Stimulated activated CD4-positive, alpha-beta T cell treated with anti-CD3 and anti-CD28 coated beads, Interleukin-12 subunit alpha, Interleukin-12 subunit beta, amount 100 ng/mL, for 48 hours (primary cell): ENCODE measurements at places on chromosomes 12 and 14.

DNA sequence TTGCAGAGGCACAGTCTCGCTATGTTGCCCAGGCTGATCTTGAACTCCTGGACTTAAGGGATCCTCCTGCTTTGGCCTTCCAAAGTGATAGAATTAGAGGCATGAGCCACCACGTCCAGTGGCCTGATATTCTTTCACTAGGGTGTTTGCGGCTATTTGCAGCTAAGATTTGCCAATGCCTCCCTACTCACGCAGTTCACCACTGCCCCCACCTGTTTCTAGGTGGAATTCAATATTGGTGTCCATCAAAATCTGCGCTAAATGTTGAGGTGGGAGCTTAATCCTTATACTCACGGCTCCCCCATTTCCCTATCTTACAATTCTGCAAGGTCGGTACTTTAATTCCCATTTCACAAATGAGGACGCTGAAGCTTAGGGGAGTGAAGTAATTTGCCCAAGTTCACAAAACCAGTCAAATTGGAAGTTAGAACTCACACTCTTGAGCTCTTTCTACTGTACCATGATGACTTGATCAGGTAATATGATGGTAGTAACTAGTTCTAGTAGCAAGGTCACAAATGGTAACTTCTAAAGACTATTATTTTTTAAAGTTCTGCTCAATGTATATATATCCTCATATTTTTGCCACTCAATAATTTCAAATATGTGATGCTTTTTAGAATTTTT is 22.1 kb upstream of the LRRC9 start:
- DNase-seq: no peak

GRCh38 chr14:90331497-90332270 is at the start of gene NRDE2:
Gene NRDE2, minus strand, starts transcription at chr14:90331941. Its CDS starts 37 bp downstream, at chr14:90331904.
- DNase-seq: peak; percentile 96

GRCh38 chr12:115135800-115136211 is 451.8 kb upstream of the TBX3 start:
- DNase-seq: no peak

- no peak for DNase-seq
These were observed 2.2 kb downstream of the PRMT8 start for GRCh38 chr12:3493043-3493858.

DNA sequence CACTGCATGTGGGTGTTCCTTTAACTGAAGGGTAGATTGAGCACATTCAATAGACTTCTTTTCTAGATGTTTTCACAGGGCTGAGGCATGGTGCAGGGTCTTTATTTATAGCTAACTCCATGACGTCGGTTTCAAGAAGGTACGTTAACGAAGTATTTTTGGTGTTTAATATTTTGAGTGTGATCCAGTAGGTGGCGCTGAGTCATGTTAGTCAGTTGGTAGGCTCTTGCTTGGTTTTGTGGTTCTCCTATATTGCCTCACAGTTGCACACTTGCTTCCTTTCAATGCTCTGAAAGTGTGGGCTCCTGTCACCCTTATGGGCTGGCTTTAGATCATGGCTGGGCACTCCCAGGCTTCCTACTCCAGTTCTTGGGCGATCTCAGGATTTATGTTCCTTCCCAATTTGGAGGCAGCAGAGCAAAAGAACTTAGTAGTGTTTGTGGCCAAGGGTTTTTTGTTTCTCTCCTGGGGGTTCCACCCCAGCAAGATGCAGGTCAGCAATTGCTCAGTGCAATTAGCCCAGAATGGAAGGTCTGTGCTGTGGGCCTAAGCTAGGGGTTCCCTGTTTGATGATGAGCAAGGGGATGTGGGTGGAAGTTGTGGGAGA is 471.6 kb upstream of the FOXG1 start:
- DNase-seq: no peak

- DNase-seq: no peak
These were observed 118.2 kb downstream of the SCARB1 start for GRCh38 chr12:124745465-124745890.

DNA sequence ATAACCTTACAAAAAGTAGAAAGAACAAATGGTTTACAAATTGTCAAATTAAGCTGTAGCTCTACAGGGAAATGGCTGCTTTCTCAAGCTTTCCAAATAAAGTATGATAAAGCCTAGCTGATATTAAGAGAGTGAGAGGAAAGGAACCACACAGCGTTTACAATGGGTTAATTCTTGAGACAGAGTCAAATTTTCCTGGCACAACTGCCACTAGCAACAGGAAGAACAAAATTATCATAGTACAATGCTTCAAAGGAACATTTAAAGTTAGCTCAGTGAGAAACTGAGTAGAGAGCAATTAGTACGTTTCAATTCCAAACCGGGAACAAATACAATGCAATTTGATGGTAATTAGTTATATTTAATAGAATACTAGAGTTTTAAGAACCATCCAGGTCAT is 116.0 kb downstream of the PPP1R12A start:
- no peak for DNase-seq

DNA sequence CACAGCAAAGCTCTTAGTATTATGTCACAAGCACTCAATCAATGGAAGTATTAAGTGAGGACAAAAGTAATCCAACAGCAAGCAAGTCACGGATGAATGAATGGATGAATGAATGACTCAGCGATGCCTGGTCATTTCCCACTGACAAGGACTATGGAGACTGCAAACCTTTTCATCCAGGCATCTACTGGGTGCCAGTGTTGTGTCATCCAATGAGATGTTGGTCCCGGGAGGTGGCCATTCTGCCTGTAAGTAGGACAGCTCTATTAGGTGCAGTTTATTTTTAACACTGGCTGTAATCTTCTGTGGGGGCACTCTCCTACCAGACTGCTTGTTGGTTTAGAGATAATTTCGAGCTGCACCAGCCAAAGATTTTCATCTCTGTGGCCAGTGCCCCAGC is 39.4 kb downstream of the STAB2 start:
- no peak for DNase-seq

- DNase-seq: no peak
These were observed 62.0 kb upstream of the LMNTD1 start for GRCh38 chr12:25615119-25615518.

DNA sequence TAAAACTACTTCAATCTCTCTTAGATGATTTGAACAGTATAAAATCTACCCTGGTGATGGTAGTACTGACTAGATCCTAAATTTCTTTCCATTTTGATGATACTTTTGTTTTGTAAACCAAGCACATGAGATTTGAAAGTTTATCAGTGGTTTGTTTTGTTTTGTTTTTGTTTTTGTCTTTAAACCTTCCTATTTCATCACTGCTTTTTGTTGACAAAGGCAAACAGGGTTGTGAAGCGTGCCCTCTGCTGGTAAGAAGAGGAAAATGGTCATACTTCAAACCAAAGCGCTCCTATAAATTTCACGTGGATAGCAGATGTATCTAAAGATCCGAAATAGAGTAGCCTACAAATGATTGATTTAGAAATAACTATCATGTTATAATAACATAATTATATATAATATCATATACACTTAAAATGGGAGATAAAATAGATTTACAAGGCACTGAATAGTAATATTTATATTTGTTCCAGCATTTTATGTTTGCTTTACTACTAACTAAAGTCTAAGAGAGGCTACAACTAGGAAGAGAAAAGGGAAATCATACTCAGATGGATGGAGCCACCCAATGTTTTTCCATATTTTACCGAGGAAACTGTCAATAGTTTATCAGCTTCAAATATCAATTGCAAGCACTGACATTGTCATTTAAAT is 254.0 kb upstream of the USP15 start:
- DNase-seq: no peak

DNA sequence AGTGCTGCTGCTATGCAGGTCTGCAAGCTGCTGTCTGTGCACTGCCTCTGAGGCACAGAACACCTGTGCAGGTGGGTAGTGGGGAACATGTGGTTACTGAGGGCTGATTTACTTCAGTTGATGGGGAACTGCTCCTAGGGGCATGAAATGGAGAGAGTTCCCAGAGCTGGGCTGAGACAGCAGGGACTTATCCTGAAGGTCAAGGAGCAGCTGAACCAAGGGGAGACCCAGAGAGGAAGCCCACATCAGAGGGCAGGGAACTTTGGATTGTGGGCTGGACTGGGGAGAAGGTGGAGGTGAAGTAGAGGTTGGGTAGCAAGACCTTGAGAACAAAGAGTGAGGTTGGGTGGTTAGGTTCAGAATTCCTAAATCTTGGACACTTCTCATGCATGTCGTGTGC is 311.9 kb downstream of the AACS start:
- no peak for DNase-seq

DNA sequence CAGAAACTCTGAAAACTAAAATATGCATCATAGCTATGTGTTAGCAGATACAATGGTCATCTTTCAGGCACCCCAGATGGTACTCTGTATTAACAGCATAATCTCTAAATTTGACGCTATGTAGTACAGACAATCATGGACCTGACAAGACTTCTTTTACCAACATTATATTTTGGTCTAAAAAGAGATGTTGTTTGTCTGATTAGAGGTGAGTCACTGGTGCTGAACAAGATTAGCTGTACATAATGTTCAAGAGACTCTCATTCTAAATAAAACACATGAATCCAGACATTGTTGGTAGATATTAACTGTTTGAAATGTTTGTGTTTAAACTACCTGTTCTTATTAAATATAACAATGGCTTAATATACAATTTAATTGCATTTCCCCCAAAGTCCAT is 146.4 kb upstream of the LMNTD1 start:
- DNase-seq: no peak

GRCh38 chr12:131085816-131086591 is 132.3 kb downstream of the ADGRD1 start:
- DNase-seq: no peak

DNA sequence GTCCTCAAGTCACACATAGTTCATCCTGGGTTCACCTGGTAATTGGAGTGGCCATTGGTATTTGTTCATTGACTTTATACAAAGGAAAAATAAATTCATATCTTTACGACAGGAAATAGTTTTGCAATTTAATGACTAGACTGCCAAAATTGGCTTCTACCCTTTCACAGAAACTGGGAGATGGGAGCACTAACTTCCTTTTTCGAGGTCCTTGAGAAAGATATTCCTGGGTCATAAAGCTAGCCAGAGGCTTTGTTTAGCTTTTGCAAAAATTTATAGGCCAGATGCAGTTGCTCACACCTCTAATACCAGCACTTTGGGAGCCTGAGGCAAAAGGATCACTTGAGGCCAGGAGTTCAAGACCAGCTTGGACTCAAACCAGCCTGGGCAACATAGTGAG is 10.2 kb upstream of the OR11G2 start:
- DNase-seq: no peak

- peak; percentile 8 for DNase-seq
These were observed 53.1 kb downstream of the RFLNA start for GRCh38 chr12:124347805-124348658.

GRCh38 chr12:95608252-95609033 is 57.2 kb upstream of the USP44 start:
- no peak for DNase-seq

DNA sequence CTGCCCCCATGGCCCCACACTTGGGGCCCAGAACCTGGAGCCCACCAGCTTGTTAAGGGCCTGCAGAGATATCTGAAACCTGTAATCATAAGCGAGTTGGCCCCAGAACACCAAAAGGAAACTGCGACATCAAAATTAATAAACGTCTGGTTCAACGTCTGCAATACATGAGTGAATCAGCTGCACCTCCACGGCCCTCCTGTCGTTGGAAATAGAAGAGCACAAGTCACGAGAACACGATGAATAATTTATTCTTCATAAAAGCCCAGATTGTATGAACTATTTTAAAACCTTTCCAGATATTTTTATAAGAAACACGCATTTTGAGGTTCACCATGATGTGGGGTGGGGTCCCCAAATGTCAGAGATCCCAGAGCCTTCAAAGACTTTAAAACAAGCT is 9.7 kb upstream of the CMKLR1 start:
- DNase-seq: no peak

DNA sequence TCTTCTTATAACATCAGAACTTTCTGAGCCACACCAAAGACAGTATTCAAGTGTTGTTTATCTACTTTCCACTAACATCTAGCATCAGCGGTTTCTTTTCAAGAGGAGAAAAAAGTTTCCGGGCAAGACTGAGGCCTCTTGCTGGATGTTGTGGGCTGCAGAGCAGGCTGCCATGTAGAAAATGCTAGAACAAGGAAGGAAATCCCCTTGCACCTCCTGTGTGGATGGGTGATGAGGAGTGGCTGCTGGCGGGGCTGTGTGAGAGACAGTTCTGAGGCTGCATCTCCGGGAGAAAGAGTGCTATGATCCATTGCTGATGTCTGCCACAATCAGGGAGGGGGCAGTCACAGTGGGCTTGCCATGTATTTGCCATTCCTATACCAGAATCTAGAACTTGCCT is 37.8 kb upstream of the PPP1CC start:
- DNase-seq: peak; percentile 49

GRCh38 chr12:65334521-65334920 is 56.0 kb downstream of the MSRB3 start:
- DNase-seq: no peak

DNA sequence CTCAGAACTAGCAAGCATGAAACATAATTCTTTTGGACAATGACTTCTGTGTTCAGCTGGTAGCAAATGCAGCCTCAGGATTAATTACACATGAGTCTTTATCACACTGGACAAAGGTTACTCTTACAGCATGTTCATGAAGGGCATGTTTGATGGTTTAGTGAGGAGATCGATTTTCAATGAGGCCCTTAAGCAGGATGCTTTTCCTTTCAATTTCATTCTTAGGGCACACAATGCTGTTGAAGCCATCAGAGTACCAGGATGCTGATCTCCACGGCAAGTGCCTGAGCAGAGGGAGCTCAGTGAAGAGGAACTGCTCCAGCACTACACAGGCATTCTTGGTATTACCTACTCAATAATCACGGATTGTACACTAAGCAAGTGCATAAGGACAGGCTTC is 542.0 kb downstream of the SNAPC1 start:
- no peak for DNase-seq

- DNase-seq: no peak
These were observed 1.3 kb downstream of the RCOR1 start for GRCh38 chr14:102593825-102594137.

- DNase-seq: no peak
These were observed 1189.2 kb downstream of the BCL11B start for GRCh38 chr14:98082833-98083232.

DNA sequence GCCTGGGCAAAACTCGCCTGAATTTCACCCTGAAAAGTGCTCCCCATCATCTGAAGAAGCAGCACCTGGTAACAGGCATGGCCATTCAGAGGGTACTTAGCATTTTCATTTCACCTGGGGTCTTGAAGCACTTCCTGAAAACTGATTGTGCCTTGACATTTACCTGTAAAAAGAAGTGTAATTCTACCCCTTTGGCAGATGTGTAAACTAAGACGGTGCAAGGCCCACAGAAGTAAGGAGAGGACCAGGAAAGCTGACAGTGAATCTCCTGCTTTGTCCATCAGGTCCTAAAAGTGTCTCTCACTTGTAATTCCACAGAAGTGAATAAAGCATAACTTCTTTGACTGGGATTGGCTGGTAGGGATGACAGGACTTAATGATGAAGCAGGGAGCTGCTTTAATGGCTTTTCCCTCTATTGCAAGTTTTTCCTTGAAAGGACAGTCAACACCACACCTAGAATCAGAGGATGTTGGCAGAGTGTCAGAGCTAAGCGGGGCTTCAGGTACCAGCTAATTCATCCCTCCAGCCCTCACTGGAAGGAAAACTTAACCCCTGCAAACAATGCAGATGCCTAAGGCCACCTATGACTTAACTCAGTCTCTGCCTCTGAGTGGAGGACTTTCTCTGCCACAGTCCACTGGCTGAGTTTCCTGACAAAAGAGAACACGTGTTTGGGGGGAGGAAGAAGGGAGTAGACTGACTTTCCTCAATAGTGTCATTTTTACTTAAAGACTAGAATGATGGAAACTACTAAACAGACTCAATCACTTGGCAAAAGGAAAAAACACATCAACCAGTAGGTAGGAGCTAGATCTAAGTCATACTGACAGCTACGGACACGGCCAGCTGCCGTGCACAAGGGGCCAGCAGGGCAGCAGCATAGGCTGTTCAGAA is 74.7 kb downstream of the NUAK1 start:
- no peak for DNase-seq

GRCh38 chr12:24191117-24191516 is 241.6 kb upstream of the SOX5 start:
- DNase-seq: no peak
